ENCODE measurements at places on chromosomes 11 and 22.

DNA sequence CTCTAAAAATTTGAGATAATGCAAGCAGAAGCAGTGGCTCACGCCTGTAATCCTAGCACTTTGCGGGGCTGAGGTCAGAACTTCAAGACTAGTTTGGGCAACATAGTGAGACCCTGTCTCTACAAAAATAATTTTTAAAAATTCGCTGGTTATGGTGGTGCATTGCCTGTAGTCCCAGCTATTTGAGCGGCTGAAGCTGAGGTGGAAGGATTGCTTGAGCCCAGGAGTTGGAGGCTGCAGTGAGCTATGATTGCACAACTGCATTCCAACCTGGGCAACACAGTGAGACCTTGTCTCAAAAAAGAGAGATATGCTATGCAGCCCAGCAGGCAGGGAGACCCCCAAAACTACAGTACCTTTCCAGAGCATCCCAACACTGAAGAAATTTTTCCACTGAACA, 2.3 kb downstream of the CTSC start:
- DNase-seq = no peak

DNA sequence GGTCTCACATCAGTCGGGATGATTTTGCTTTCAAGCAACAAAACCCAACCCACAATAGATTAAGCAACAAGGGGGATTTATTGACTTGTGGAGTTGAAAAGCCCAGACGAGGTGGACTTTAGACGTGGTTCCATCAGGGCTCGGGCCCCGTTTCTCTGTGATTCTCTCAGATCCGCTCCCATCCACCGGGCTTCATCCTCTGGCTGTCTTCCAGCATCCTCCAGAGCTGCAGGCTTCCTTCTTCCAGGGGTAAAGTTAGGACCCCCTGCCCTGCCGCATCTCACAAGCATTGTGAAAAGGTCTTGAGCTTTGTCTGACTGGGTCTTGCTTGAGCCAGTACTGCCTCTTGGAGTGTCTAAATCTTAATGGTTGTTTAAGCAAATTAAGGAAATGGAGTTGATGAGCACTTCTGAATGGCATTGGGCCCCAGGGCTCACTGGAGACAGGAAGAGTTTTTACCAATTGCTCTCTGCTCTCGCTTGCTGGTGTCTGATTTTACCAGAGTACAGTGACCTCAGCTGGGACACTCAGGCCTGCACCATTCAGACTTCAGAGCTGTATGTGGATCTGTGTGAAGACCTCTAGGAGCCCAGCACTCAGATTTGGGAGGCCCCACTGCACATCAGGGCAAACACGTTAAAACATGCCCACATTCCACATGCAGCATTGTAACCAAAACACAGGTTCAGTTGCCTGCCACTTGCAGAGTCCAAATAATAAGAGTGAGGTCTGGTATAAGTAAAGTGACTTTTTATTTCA, 13.5 kb upstream of the FTH1 start:
- DNase-seq = no peak

GRCh38 chr22:37376643-37377042, 50.6 kb downstream of the ELFN2 start:
- DNase-seq = no peak

GRCh38 chr11:75450826-75451821, 18.1 kb upstream of the KLHL35 start:
- DNase-seq = no peak

- DNase-seq = no peak
Measured at GRCh38 chr11:1504581-1505290, 18.2 kb upstream of the MOB2 start.

DNA sequence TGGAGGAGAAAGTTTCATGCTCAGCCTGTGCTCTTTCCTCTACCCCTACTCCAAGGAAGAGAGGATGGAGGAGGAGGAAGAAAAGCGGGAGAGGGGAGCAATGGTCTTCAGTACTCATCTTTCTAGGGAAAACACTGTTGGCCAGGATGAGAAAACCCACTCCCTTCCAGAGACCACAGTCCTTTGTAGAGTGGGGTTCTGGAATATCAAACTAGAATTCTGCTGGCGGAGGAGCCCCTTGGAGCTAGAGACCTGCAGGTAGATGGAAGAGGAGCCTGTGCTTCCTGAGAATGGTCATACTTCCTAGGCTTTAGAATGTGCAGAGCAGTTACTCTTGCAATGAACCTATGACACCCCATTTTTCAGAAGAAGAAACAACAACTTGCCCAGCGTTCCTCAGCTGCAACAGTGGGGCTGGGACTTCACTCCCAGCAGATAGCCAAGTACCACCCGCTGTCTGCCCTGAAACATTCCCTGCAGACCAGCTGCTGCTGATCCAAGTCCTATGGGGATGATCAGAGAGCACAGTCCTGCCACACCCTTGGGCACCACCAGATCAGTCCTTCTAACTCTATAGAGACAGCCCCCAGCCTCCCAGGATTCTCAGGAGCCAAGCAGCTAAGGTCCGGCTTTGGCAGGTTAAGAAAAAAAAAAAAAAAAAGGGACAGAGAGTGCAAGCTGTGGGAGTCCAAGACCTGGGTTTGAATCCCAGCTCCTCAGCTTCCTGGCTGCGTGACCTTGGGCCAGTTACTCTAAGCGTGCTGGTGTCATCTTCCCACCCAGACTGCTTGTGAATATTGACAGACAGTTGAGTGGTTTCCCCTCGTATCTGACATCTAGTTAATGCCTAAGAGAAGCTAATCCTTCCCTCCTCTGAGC, 664 bp downstream of the PTGDR2 start:
- no peak for DNase-seq

Measured in skeletal muscle cell (primary cell).